ENCODE measurements at places on chromosomes 4 and X.

GRCh38 chr4:102298716-102299115, 46.6 kb downstream of the SLC39A8 start:
- DNase-seq = no peak

DNA sequence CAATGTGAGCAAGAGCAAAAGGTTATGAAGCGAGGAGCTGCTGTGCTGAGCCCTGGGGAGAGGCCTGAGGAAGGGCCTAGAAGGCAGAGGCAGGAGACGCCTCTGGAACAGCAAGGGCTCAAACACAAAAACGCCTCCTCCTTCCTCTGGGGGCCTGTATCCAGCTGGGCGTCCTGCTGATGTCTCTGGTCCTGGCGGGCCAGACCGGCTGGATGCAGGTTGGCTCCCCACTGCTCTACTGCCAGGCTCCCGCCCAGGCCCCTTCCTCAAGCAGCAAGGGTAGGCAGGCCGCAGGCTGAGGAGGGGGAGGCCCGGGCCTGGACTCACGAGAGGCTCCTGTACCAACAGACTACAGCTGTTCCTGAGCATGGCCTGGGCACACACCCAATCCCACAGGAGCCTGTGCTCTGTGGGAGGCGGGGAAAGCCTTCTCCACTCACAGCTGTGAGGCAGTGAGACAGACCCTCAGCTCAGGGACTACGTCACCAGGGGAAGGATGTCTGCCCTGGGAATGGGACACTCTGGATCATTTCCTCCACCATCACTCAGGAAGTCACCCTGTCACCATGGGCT, 2.3 kb downstream of the HAUS7 start:
- no peak for DNase-seq

DNA sequence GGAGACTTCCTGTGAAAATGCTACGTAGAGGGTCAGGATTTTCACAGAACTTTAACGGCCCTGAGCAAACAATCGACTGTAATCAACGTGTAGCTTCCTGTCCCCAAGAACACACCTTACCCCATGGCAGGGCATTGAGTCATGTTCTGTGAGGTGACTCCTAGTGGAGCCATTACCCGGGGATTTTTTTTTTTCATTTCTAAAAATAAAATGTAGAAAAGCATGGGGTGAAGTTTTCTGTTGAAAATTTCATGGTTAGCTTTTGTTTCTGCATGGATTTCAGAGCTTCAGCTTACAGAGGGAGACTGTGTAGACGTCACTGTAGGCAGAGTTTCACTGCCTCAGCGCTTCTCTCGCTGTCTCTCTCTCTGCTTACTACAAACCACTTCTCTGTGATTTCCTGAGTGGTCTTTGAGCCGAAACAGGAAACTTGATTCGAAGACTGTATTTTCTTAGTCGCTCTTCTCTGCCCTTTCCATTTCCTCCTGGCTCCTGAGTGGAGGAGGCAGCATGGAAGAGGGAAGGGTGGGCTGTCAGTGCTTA, 111.7 kb downstream of the NFKB1 start:
- DNase-seq = no peak

DNA sequence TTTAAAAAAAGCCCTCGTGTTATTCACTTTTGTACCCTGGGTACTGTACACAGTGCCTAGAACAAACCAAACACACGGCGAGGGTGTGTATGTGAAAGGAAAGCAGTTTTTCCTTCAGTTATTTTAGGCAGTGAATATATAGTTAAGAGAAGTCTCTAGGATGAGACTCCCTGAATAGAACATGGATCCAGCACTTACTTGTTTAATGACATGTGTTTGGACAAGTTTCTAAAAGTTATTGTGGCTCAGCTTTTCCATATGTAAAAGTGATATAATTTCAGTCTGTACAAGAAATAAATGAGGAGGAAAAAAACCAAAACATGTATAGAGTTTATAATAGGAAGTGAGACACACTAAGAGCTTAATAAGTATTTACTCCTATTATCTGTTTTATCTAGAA, 273.2 kb downstream of the ADGRL3 start:
- DNase-seq = no peak

DNA sequence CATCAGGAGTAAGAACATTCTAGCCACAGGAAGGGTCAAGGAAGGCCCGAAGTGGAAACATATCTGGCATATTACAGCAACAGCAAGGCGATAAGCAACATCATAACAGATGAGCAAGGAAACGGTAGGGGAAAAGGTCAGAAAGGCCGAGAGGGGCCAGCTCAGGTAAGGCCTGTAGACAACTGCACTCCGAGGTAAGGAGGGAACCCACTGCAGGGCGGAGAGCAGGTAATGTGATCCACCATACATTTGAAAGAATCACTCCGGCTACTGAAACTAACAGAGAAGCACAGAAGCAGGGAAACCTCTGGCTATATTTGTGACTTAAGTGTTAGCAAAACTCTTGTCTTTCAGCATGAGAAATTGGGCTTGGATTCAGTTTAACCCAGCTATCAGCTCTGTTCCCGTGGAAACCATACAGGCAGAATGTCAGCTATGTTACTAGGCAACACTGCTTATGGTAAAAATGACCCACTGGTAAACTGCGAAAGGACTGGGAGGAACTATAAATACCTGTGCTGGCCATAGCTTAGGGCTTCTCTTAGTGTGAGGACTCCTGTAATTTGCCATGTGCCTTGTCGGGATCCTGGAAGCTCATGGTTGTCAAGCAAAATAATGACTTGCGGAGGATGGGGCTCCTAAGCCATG, 31.0 kb downstream of the FRYL start:
- DNase-seq = no peak

DNA sequence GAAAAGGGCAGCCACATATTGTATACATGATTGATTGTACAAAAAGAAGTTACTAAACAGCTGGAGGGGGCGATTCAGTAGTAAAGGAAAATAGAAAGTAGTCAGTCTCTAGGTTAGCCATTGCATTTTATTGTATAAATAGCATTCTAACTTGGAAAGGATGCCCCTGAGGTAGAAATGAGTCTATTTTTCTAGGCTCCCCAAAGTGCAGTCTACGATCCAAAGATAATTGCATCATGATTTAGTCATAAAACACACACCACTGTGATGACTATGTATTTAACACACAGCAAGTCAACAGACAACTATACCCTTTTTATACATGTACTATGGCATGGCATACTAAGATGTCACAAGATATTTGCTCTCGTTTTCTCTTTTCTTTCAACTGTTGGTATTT, 204.9 kb downstream of the APBB2 start:
- DNase-seq = no peak

DNA sequence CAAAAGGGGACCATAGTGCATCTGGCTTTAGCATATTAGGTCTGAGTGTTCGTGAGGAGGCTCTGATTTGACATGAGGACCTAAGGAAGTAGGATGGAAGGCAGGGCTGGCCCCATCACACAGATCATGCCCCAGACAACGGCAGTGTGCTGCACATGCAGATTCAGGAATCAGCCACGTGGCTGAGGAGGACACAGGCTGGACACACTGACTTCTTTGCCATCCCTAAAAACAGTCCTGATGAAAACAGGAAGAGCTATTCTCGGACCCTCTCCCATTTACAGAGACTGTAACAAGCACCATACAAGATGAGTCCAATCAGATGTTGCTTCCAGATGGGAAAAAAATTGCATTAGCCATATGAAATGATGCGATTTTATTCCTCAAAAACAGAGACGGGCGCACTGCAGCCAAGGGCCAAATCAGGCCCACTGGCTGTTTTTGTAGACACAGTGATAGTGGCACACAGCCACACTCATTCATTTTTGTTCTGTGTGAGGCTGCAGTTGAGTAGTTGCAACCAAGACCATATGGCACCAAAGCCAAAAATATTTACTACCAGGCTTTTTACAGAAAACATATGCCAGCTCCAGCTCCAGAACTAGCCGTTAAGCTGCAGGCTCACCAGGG, 41.0 kb downstream of the ACSL1 start:
- no peak for DNase-seq

DNA sequence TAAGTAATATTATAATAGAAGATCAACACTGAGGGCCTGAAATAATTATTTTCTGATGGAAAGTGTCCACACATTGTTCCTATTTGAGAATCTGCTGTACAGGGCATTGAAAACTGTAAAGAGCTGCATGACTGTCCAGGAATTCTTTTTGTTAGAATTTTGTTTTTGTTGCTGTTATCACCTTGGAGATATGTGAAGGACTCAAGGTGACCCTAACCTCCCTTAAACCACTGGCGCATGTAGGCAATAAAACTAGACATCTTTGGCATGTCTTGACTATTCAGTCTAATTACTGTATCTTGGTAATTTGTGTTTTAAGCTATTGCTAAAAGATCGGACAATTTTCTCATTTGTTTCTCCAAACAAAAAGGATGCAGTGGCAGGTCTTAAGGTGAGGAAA, 55.5 kb upstream of the SMIM10 start:
- no peak for DNase-seq

DNA sequence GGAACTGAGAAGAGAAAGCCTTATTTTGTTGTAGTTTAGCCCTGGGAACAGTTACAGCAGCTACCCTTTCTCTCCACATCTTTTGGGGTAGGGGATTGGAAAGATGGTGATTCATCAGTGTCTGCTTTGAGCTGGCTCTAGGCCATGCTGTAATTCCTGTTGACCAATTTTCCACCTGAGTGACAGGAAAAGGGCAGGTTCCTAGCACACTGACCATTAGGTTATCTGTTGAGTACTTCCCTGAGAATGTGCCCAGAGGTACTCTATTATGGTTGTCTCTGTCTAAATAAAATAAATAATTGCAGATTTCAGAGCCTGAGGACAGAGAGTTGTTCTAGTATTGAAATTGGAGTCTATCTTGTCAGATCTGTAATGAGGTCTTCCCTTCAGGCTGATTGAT, 109.0 kb downstream of the ENOX2 start:
- DNase-seq = no peak

- DNase-seq = no peak
Observed at GRCh38 chr4:73593631-73594241, 26.5 kb downstream of the RASSF6 start.

DNA sequence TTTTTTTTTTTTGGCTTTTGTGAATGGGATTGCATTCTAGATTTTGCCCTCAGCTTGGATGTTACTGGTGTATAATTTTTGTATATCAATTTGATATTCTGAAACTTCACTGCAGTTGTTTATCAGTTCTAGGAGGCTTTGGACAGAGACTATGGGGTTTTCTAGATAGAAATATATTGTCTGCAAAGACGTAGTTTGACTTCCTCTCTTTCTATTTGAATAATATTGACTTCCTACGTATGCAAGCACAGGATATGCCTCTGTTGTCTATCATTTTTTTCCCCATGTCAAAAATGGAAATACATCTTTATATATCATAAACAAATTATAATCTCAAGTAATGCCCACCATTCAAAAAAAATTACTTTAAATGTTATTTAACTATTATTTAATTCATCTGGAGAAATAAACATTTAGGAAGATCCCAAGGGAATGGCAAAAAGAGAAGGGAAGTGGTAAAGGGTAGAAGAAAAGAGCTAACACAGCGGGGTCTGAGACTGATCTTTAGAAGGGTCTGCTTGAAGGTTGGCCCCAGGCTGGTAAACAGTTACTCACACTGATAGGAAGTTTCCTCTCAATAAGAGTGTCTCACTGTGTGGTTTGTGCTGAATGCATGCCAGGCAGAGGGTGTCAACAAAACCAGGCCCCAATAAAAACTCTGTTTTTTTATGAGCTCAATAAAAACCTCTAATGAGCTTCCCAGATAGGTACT, 35.7 kb downstream of the ZNF518B start:
- DNase-seq = no peak

DNA sequence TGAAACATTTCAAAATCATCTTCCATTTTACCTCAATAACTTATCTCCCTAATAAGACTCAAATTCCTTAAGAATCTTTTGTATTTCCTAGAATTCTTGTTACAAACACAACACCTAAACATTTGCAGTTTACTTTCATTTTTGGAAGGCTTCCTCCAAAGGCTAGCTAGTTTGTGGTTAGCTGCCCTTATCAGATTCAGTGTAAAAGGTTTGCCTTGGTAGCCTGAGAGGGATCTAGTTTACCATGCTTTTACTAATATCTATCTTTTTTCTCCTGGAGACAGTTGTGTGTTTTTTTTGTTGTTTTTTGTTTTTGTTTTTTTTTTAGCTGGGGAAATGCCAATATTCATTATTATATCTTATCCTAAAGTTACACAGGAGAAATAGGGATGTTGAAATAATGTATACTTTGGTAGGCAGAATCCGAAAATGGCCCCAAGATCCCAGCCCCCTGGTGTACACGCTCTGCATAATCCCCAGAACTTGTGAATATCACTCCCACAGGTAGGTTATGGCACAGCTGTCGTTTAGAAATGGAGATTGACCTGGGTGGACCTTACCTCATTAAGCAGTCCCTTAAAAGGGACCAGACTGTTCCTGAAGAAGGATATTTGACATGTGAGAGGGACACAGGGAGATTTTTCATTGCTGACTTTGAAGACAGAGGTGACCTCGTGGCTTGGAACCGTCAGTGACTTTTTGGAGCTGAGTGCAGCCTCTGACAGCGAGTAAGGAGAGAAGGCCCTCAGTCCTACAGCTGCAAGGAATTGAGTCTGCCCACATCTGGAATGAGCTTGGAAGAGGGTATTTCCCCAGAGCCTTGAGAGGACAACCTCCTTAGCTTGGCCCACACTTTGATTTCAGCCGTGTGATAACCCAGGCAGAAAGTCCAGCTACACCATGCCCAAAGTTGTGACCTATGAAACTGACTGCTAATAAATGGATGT, 33.4 kb downstream of the SEPTIN11 start:
- DNase-seq = no peak

GRCh38 chr4:75779105-75779757, 54.9 kb downstream of the USO1 start:
- DNase-seq = no peak

DNA sequence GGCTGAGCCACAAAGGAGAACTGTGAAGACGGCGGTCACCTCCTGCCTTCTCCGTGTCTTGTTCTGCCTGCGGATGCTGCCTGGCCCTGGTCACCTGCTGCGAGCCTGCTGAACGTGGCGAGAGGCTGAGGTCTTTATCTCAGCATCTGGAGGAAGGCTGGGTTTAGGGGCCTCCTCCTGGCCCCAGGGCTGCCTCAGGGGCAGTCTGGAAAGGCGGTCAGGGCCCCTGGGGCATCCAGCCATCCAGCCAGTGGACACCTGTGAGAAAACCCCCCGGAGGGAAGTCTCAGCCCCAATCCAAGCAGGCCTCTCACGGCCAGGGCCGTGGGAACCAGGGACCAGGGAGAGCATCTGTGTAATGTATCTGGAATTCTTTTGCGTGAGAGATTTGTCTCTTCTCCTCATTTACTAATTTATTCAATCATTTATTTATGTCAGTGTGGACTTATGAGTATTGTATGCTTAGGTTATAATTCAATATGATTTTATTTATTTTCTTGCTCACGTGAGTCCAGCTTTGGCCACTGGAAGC, 11.3 kb downstream of the PDE6B start:
- no peak for DNase-seq

Measured in NCI-H187 treated with DMSO at 0.1 percent for 48 hours (cell line).